ENCODE measurements at places on chromosomes 4 and X.
A peak's percentile ranks its signal among the peaks of the same experiment; 100 is the strongest.

- no peak for ATAC-seq
These were observed 420 bp downstream of the TSC22D3 start for GRCh38 chrX:107775000-107775733.

- no peak for ATAC-seq
These were observed 799 bp downstream of the XPNPEP2 start for GRCh38 chrX:129739578-129739977.

GRCh38 chrX:65098851-65099250 lies 122.6 kb upstream of the ZC4H2 start:
- ATAC-seq = no peak

DNA sequence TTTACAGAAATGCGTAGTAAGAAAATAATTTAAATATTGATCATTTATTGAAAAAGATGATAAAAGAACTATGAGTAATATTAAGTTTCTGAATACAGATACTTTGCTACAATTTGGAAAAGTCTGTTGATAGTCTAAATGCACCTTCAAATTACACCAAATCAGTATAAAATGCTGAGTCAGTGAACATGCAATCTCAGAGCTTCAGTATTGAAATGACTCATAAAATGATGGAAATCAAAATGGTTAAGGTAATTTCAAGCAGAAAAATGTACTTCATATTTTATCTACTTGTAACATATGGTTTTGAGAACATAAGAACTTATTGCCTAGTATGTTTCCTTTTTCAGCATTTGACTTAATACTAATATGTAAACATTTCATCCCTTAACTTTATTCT lies 448.2 kb downstream of the PCDH10 start:
- ATAC-seq = no peak

DNA sequence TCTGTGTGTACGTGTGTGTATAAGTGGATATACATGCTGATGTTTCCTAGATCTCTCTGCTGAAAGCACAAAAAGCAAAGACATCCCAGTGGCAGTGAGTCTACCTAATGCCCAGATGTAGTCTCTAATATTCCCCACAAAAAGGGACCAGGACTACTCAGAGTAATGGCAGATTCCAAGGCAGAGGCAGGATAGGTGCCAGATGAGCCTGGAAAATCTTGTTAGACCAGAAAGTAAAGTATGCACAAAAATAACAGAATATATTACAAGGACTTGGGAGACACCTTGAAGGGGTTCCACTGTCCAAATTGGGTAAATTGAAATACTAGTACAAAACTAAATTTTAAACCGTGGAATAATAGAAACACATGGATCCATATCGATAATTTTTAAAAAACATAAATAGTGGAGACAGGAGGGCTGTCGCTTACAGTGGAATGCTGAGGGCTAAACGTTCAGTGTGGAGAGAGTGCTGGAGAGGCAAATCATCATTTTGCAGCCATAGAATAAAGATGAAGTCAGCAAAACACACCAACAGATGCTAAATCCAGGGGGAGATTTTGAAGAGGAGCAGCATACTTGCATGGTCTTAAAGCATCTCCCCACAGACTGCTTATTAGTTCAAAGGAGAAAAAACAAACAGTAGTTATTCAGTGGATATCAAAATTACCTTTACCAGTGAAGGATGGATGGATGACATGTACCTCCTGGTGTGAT lies 123.4 kb upstream of the TSPAN5 start:
- no peak for ATAC-seq

- no peak for ATAC-seq
These were observed 143.3 kb downstream of the DKK2 start for GRCh38 chr4:106892786-106893185.

- ATAC-seq = no peak
These were observed 42.8 kb downstream of the DOCK11 start for GRCh38 chrX:118538386-118538785.

DNA sequence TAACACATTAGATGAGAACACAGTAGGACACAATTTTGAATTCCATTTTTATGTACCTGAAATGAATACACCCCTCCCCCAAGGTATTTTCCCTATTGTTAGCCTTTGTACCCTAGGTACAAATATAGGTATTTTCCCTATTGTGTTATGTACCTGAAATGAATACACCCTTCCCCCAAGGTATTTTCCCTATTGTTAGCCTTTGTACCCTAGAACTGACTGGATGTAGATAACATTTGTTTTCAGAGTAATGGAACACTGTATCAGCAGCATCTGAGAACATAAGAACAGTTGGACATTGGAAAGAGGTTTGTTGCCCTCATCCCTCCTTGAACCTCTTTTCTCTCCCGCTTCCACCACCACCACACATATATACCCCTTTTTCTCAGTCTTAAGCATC lies 37.6 kb downstream of the YIPF6 start:
- ATAC-seq = peak; percentile 78

DNA sequence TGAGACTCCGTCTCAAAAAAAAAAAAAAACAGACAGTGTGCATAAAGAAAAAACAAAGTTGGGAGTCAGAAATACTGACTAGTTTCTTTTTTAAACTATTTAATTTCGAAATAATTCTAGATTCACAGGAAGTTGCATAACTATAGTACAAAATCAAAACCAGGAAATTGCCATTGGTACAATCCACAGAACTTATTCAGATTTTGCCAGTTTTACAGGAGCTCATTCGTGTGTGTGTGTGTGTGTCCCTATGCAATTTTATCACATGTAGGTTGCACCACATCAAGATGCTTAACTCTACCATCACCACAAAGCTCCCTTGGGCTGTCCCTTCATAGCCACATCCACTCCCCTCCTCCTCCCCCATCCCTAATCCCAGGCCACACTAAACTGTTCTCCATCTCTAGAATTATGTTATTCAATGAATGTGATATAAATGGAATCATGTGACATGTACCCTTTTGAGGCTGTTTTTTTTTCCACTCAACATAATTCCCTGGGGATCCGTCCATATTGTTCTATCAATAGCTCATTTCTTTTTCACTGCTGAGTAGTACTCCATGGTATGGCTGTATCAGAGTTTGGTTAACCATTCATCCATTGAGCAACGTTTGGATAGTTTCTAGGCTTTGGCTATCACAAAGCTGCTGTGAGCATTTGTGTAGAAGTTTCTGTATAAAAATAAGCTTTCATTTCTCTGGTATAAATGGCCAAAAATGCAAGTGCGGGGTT lies 16.3 kb upstream of the DDX3X start:
- ATAC-seq = no peak

- no peak for ATAC-seq
These were observed 78.7 kb downstream of the PPARGC1A start for GRCh38 chr4:23811161-23811560.

- peak; percentile 37 for ATAC-seq
These were observed 9.6 kb downstream of the HAUS7 start for GRCh38 chrX:153460826-153461225.

DNA sequence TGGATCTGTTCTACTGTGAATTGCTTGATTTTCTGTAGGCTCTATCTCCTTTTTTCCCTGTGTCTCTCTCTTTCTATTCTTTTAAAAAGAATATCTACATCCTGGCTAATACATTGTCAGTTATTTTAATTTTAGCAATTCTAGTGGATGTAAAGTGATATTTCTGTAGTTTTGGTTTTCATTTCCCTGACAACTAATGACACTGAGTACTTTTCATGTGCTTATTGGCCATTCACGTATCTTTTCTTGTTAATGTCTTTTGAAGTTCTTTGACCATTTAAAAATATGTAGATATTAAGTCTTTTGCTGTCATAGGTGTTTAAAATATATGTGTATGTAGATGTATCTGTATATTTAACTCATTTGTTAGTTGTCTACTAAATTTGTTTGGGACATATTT lies 59.0 kb upstream of the SOX3 start:
- ATAC-seq = no peak

DNA sequence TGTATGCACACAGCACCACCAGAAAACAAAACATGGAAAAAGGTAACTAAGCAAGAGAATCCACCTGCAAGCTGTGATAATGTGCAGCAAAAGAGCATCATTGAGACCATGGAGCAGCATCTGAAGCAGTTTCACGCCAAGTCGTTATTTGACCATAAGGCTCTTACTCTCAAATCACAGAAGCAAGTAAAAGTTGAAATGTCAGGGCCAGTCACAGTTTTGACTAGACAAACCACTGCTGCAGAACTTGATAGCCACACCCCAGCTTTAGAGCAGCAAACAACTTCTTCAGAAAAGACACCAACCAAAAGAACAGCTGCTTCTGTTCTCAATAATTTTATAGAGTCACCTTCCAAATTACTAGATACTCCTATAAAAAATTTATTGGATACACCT lies 90.2 kb downstream of the TET2 start:
- ATAC-seq = no peak

GRCh38 chr4:113666386-113667114 lies 95.0 kb downstream of the CAMK2D start:
- no peak for ATAC-seq

GRCh38 chrX:96182366-96182765 lies 502.3 kb upstream of the DIAPH2 start:
- no peak for ATAC-seq

DNA sequence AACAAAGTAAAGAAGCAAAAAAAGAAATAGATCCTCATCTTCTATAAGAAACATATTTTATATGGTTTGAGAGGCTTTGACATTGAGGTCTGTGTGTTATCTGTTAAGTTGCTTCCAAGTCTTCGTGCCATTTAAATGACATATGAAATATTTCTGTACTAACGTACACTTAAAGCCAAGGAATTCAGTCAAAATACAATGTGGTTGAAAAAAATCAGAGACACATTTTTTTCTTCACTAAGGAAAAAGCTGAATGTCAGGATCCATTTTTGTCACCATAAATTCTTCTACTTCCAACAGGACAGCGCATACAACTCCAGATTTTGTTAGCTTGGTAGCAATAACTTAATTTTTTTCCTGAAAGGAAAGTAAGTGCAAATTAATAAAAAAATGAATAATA lies 168.5 kb downstream of the FAT4 start:
- ATAC-seq = no peak

GRCh38 chrX:120781403-120781802 lies 94.3 kb downstream of the CT47B1 start:
- no peak for ATAC-seq

DNA sequence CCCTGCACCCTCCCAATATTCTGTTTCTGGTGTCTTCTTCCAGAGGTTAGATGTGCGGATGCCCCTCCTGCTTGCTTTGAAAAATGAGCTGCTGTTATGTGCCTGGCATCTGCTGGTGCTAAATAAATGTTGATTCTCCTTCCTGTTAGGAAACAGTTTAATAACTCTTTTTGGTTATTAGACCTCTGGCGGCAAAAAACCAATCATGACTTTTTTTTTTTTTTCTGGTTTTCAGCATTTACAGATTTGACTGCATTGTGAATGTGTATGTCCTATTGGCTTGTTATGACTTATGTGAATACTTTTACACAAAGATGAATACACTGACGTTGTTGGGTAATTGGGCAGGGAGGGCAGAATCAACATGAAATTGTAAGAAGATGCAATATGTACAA lies 13.6 kb upstream of the TMEM156 start:
- peak; percentile 31 for ATAC-seq

DNA sequence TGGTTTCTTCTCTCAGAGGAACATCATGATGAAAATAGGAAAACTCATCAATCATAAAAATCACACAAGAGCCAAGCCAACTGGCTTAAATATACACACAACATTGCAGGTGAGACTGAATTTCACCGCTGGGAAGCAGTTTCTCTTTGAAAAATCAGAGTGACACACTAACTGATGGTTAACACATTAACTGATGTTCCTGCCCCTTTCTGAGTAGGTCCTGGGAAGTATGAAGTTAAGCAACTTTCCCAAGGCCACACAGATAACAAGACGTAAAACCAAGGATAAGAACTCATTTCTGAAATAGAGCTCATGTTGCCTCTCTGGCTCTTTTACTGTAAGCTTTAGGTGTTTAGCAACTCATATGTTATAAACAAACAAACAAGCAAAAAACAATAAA lies 813.7 kb upstream of the HS3ST1 start:
- no peak for ATAC-seq

GRCh38 chr4:52071791-52072546 lies 20.9 kb downstream of the SPATA18 start:
- no peak for ATAC-seq

- ATAC-seq = no peak
These were observed 1.3 kb downstream of the CAMK2D start for GRCh38 chr4:113760094-113760794.

GRCh38 chrX:110512341-110512740 lies 153.7 kb downstream of the RTL9 start:
- no peak for ATAC-seq
